ENCODE measurements at places on chromosomes 12 and 14.

DNA sequence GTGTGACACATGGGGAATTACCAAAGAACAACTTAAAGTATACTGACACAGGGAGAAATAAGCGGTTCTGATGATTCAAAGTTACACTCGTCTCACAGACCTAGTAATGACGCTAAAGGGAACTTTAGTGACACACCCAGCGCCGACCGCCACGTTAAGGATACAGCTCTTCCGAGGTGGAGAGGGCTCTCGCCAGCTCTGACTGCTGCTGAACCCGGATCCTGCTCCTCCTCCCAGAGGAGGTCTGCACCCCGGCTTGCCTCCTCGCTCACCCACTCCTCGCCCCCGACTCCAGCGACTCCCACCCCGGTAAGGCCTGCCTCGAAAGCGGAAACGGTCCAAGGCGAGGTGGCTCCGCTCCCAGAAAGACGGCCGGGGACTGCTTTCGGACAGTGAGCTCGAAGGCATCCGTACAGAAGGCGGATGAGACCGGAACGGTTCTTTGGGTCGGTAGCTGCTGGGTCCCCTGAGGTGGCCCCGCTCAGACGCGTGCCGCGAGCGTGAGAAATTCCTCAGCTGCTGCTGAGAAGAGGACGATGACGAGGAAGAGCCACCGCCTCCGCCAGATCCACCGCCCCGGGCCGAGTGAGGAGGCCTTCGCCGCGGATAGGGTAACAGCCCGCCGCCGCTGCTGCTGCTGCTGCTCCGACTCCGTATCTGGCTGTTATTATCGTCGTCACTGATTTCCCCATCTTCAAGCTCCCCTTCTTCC, 643 bp downstream of the ZFC3H1 start:
- peak; percentile 52 for DNase-seq

- no peak for DNase-seq
Measured at GRCh38 chr12:106600503-106600902, 17.7 kb downstream of the RFX4 start.

DNA sequence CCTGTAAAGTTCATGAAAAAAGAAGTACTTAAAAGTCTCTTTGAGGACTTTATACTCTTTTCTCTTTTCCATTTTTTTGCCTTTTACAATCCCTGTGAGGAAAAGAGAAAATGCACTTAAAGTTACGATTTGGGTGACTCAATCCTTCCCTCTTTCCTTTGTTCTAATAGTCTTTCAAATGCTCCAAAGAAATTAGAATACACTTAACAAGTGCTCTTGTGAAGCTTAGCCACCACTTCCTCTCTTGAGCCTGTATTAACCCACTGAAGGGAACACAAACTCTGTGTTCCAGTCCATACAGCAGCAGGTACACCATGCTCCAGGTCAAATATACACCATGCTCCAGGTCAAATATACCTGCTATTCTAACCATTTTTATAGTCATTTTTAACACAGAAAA, 581.1 kb upstream of the MGAT4C start:
- DNase-seq: no peak

- no peak for DNase-seq
Measured at GRCh38 chr14:82412545-82412944, 878.9 kb upstream of the SEL1L start.

DNA sequence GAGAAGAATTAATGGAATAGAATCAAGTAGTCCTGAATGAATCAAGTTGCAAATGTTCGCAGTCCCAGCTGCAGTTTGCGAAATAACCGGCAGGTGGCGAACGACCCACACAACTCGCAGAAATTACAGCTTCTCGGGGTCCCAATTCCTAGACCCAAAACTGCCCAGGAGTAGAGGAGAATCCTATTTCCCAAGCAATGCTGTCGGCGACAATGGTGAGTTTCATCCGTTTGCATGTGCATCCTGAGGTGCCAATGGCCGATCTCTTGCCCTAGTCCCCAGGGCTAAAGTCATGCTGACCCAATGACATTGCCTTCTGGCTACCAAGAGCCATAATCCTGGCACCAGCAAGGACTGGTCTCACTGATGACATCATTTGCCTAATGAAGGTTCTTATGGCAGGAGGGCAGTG, 8.5 kb upstream of the ASCL1 start:
- DNase-seq: peak; percentile 79

DNA sequence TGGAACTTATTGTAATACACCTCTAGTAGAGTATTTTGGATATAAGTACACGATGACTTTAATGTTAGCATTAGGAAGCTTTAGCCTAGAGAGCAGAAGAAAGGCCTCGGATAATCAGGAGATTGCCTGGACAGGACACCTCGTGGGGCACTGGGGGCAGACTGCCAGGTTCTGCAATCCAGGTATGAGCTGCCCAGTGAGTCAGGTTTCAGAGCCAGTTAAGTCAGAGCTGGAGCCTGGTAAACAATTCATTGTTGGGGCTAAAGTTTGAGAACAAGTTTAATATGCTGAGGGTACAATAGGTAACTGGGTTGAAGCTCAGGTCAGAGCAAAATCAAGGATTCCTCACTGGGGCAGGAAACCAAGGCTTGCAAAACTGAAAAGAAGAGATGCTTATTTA, 107.4 kb downstream of the RERGL start:
- DNase-seq: no peak

- DNase-seq: no peak
Measured at GRCh38 chr12:26690601-26691000, 142.4 kb downstream of the ITPR2 start.

DNA sequence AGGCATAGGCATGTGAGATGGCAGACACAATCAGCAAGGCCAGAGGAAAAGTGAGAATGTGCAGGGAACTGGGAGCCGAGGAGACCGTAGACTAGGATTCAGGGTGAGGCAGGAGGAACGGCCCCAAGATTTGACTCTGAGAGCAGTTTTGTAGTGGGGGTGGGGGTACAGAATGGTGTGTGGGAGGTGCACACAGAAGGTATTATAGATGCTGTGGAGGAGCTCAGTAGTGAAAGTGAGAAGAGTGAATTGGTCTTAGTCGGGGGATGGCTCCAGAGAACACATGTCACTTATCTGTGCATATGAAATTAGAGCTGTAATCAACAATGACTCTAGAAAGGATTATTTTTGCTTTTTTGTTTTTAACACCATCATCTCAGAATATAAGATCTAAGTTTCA, 11.9 kb downstream of the ZNF664 start:
- DNase-seq: no peak

DNA sequence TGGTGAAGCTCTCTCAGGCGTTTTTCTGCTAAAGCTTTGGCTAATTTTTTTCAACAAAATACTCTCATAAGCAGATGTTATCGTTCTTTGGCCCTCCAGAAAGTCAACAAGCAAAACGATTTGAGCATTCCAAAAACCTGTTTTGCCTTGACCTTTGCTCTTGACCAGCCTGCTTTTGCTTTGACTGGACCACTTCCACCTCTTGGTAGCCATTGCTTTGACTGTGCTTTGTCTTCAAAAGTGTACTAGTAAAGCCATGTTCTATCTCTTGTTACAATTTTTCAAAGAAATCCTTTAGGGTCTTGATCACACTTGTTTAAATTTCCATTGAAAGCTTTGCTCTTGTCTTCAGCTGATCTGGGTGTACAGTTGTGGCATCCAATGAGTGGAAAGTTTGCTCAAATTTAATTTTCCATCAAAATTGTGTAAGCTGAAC, 10.7 kb upstream of the ARID4A start:
- DNase-seq: no peak

GRCh38 chr12:127928615-127929571, 338.1 kb upstream of the TMEM132C start:
- DNase-seq: no peak

GRCh38 chr14:23521785-23522640, 29.6 kb downstream of the ZFHX2 start:
- no peak for DNase-seq

- DNase-seq: no peak
Measured at GRCh38 chr14:74035556-74035955, 16.4 kb downstream of the BBOF1 start.

DNA sequence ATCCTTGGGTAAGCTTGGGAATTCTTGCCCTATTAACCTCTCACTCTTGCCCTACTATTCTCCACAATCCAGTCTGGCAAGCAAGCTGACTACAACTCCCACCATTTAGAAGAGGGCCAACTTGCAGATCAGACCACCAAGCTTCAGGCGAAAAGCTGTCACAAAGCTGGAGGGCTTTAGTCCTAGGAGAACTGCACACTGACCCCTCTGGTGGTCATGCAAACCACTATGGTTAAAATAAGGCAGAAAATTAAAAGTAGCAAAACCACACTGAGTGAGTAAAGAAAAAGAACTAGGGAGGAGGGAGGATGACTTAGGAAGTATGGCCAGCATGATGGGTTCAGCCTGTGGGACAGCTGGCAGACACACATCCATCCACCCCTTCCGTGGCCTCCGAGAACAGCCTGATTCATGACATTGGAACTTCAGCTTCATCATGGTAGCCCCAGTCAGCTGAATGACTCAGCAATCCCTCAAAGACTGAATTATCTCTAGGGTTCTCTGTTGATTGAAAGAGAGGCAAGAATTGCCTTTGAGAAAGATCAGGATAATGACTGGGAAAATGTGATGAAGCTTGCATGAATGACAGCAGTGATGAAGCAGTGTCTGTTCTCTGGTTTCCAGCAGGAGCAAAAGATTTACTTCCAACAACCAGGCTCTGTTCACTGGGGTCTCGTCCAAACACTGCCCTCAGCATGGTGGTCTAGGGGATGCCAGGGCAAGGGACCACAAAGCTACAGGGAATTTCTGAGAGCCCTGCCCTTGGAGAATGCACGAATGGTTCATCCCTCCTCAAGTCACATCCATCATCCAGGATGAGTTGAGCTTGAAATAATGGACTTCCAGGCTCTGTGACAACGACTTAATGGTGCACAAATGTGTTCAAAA, 24.4 kb downstream of the PITPNM2 start:
- DNase-seq: no peak

DNA sequence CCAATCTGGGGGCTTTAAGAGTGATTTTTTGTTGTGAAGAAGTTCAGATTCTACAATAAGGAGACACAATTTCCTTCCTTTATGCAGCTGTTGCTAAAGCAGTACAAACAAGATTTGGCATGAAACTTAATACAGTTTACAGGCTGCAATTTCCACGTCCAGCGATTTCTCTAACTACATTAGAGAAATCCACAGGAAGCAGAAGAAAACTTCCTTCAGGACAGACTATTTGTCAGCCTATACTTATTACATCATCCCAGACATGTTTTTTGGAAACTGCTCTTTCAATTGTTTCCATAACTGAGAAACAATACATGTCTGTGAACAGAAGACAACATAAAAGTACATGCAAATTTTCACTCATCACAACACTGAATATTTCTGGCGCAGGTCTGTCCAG, 204.3 kb downstream of the TTC7B start:
- DNase-seq: no peak

DNA sequence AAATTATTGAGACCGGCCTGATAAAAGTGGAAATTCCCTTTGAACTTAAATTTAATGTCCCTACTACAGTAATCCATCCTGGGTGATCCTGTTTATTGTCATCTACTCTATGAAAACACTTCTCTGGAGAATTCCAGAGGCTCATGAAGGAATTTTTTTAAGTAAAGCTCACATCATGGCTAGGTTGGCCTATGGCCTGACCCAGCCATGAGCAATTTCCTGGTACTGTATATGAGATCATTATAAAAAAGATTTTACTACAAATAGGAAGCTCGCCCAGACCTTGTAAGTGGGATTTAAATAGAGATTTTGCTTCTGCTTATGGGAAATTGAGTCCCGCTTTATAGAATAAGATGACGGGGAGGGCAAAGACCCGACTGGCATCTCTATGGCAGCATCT, 215.5 kb downstream of the DPF3 start:
- DNase-seq: no peak

DNA sequence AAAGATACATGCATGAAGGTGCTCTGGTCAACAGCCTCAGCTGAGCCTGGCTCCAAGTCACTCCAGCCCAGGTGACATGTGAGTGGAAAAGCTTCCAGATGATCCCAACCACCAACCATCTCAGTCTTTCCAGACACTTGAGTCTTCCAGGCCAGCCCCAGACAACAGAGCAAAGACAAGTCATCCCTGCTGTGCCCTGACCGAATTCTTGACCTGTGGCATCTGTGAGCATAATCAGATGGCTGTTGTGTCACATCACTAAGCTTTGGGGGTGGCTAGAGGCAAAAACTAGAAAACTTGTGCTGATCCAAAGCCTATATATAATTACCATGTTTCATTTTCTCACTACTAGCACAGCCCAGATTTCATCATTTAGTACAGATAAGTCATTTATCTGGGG, 50.8 kb upstream of the ISM2 start:
- no peak for DNase-seq

GRCh38 chr12:51383269-51383905, 7.8 kb downstream of the GALNT6 start:
- no peak for DNase-seq

GRCh38 chr14:59067127-59067894, 121.2 kb upstream of the DAAM1 start:
- DNase-seq: no peak

DNA sequence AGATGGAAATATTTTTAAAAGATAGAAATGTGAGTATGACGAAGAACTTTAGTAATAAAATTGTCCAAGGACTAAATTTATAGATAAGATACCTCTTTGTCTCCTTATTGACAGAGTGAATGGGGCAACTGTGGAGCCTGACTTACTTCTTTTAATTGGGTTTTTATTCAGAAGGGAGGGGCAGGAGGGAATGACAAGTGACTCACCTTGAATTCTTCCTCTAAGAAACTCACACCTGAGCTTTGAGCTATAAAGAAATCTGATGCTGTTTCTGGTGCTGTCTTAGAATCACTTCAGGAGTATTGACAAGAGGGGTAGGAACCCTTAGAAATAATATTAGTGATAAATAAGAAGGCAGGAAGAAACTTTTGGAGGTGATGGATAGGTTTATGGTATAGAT, 951 bp downstream of the NR1H4 start:
- DNase-seq: no peak

DNA sequence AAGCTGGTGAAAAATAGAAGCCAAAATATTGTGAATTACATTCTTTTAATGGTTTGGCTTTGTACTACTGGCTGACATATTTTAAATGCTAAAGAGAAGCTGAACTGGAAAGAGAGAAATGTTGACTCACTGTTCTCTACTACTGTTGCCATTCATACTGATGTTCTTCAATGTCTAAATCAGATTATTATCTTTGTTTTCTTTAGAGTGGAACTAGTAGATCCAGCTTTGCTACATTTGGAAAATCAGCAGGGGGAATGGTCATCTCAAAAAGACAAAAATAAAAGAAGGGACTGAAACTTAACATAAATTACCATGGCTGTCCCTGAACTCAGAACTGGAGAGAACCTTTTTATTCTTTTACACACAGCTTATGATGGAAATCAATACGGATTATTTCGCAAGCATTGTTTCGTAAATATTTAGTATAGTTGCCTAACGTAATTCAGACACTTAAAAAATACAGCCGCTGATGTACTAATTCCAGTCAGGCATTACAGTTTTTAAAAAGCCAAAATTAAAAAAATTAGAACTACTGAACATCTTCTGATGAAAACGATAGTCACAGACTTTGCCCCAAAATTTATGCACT, 76.3 kb upstream of the OTX2 start:
- no peak for DNase-seq

DNA sequence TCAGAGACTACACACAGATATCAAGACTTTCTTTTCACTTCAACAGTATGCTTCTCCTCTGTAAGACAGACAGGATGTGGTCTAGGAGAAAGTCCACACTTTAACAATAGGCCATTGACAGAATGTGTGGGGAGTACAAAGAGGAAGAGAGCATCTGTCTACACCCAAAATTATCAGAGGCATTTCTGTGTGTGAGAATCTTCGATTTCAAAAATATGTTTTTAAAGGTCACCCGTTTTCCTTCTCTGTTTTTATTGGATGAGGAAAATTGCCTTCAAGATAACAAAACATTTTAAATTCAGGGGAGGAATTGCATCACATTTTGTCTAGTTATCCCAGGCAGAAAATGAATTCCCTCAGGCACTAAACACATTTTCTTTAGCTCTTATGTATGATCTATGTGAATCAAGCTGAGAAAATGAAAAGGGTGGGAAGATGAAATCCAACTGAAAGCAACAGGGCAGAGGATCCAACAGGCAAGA, 16.4 kb downstream of the NAV3 start:
- DNase-seq: no peak

Measured in endothelial cell (in vitro differentiated cells).